ENCODE measurements at places on chromosomes 7 and 10.

- no peak for DNase-seq
Observed at GRCh38 chr7:50359258-50359994, 54.9 kb downstream of the IKZF1 start.

GRCh38 chr10:14592026-14592425 lies 182.7 kb downstream of the FAM107B start:
- no peak for DNase-seq

DNA sequence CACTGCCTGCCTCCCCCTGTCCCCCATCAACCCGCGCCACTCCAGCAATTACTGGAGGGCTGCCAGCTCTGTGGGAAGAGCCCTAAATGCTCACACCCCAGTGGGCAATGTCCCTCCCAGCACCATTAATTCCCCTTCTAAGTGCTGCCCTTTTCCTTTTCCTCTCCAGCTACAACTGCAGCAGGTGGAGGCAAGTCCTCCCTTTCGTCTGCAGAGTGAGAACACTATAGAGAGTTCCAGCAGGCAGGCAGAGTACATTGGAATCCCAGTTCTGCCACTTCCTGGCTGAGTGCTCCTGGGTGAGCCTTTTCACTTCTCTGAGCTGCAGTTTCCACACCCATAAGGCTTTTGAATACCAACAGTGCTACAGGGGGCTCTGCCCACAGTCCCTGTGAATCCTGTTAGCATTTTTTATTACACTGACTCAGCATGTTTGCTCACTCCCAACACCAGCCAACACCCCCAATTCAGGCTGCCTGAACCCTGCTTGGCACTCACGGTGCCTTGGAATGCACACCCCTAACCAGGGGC lies 447.0 kb downstream of the GRID1 start:
- DNase-seq = peak; percentile 18

GRCh38 chr7:124246262-124246863 lies 213.5 kb upstream of the TMEM229A start:
- no peak for DNase-seq

- DNase-seq = peak; percentile 55
Observed at GRCh38 chr7:19107356-19108146, 9.9 kb downstream of the TWIST1 start.

DNA sequence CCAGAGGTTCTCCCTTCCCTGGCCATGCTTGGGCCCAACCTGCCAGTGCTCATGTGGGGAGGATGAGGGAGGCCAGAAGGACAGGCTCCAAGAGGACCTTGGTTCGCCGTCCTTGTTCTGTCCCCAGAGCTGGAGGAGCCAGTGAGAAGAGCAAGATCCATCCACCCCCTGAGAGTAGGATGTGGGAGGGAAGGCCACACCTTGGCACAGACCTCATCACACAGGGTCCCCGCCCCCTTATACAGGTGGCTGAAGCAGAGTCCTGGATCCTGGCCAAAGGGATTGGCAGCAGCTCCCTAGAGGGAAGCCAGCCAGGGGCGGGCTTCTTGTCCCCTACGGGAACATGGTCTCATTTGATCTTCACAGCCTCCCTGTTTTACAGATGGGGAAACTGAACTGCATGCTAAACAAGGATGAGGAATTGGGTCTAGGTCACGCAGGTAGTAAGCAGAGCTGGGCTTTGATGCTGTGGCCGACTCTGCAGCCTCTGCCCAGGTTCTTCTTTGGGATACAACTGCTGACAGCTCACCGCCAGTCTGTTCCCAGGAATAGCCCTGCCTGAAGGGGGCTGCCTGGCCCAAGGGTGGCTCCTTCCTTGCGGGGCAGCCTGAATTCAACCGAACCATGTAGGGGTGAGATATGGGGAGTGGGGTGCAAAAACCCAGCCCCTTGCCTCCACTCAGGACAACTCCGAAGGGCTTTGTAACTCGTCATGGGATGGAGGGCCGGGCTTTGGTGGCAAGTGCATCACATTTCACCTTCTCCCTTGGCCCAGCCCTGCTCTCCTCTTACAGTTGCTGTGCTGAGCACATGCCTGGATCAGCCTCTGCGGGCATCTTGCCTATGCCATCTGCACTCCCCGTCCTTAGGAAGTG lies 62.2 kb upstream of the KDM7A start:
- peak; percentile 87 for DNase-seq

- DNase-seq = no peak
Observed at GRCh38 chr7:39259391-39260003, 281.8 kb downstream of the POU6F2 start.

DNA sequence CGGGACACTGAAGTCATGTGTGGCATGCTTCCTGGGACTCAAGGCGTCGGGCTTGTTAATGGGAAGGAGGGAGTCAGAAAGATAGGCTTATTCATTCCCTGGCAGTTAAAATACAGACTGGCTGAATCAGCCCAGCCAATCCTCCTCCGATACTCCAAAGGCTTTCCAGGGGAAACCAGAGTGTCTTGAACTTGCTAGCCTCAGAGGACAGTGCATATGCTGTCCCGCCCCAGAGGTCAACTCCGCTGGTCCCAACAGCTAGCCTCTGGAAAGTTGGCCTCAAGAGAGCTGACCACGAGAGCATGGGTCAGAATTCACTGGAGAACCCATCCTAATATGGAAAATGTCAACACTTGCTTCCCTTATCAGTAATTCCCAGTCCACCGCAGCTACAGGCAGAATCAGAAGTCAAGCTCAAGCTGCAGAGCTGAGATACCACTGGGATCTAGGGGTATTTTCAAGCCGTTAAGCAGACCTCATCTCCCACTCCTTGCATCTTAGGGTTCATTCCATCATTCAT lies 43.0 kb downstream of the ELMO1 start:
- no peak for DNase-seq

GRCh38 chr10:114766470-114766869 lies 55.1 kb upstream of the FHIP2A start:
- no peak for DNase-seq

DNA sequence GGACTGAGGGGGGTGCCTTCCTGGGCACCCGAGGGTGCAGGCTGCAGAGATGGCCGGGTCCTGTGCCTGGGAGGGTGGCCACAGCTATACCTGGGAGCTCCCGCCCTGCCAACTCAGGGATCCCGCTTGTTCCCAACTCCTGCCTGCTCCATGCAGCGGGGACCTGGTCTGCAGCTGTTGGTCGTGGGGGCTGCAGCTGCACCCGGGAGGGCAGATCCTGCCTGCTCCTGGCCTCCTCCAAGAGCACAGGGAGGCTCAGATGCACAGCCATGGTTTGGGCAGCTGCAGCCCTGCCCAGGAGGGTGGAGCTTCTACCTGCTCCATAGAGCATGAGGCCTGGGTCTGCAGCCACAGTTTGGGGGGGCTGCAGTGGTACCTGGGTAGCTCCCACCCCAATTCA lies 13.3 kb upstream of the TCTN3 start:
- DNase-seq = no peak

GRCh38 chr10:1809139-1809741 lies 71.9 kb upstream of the ADARB2 start:
- DNase-seq = no peak

DNA sequence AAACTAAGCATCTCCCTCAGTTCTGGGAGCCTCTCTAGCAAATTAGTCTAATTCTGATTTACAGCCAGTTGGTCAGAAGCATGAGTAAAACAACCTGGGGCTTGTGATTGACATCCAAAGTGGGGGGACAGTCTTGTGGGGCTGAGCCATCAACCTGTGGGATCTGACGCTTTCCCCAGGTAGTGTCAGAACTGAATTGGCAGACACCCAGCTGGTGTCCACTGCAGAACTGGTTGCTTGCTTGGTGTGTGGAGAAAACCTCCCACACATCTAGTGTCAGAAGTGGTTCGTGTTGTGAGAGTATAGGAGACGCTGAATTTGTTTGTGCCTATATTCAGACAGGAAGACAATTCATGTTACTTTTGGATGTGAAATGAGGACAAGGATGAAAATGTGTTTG lies 92.2 kb upstream of the PDCD4 start:
- no peak for DNase-seq

DNA sequence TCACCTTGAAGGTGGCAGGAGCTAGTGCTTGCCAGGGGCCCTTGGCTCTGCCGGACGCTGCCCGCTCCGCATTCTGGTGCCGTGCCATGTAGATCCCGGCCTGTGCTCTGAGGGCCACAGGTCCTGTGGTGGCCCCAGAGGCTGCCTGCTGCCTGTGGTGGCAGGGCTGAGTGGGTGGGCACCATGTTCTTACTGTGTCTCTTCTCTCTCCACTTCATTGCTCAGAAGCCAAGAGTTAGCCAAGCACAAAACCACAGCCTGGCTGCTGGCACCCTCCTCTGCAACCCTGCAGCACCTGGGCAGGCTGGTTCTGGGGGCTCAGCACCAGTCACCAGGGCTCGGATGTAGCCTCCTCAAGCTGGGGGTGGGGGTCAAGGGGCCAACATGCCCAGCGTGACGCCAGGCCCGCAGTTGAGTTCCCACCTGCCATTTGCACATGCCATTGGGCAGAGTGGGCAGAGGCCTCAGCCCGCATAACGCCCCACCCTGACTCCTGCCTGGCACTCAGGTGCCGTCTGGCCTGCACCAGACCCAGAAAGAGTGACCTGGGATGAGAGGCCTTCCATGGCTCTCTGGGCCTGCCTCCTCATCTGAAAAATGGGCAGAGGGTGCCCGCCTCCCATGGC lies 16.3 kb downstream of the ZMIZ1 start:
- no peak for DNase-seq

- no peak for DNase-seq
Observed at GRCh38 chr10:72049969-72050781, 38.2 kb downstream of the SPOCK2 start.

DNA sequence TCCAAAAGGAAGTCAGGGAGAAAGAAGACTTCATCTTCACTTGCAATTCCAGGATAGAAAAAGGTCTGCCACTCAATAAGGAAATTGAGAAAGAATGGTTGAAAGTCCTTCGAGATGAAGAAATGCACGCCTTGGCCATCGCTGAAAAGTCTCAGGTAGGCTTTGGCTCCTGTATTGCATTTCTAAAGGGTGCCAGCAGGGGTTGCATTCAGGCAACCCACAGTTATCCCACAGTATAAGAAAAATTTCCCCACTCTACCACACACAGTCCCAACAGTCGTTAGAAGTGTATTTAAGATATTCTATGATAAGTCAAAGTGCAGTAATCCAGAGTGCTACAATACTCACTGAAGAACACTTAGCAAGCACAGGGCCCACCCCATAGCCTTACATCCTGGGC lies 93.4 kb upstream of the FGL2 start:
- no peak for DNase-seq

DNA sequence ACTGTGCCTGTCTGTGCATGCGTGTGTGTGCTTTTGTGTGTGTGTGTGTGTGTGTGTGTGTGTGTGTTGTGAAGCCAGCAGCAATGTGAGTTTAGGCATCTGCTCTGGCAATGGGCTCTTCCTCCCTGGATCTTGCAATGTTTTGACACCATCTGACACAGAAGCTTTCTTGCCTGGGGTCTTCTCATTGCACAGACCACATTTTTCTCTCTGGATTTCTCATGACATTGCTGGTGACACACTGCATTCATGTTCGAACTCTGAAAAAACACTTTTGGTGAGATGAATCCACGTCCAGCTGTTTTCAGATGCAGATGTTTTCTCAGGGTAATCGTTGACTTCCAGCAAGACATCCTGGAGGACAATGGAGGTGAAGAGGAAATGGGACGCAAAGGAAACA lies 63.0 kb upstream of the FZD8 start:
- DNase-seq = no peak

- DNase-seq = no peak
Observed at GRCh38 chr7:32579776-32580175, 84.5 kb downstream of the AVL9 start.

- peak; percentile 94 for DNase-seq
Observed at GRCh38 chr7:141072548-141073172, 1.2 kb upstream of the TMEM178B start.

GRCh38 chr7:47375121-47375938 lies 206.6 kb downstream of the TNS3 start:
- DNase-seq = no peak

DNA sequence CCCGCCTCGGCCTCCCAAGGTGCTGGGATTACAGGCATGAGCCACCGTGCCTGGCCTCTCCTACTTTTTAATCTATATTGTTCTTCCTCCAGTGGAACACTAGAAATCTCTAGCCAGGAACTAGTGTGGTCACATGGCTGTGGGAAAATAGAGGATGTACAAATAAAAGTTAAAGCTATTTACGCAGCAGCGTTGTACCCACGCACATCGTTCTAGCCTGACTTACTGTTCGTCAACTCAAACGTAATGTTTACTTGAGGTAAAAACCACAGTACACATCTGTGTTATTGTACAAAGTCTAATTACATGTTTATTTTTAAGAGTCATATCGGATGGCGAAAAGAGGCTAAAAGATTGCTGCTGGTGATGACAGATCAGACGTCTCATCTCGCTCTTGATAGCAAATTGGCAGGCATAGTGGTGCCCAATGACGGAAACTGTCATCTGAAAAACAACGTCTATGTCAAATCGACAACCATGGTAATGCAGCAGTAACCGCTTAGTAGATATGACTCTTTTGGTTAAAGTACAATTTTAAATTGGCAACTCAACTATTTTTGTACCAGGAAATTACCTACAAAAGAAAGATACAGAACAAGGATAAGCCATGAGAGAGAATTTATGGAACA lies 50.8 kb downstream of the ITGB8 start:
- DNase-seq = no peak

- no peak for DNase-seq
Observed at GRCh38 chr7:157751951-157752673, 415.3 kb downstream of the DNAJB6 start.

DNA sequence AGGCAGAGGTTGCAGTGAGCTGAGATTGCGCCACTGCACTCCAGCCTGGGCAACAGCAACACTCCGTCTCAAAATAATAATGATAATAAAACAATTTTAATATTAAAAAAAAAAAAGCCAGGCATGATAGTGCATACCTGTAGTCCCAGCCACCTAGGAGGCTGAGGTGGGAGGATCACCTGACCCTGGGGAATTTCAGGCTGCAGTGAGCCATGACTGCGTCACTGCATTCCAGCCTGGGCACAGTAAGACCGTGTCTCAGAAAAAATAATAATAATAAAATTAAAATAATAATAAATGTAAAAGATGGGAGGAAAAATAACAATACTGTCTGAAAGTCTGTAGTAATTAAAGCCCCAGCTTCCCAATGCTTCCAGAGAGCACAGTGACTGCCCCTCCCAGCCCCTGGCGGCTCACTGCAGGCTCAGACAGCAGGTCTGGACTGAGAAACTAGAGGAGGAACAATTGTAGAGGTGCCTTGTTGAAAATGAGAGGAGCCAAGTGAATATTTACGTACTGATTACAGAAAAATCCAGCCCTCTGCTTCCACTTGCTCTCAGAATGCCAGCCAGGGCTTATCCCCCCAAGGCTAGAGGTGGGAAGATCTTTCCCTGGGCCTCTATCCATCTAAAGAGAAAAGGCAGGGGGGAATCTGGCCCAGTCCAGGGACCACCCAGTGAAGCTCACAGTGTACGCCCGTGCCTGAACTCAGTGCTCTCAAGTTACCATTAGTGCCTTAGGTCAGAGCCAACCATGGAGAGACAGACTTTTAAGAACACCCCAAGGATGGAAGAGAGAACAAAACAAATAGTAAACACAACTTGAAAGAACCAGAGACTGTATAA lies 112.8 kb downstream of the PARD3 start:
- DNase-seq = no peak

All from NCI-H1092 treated with DMSO at 0.1 percent for 48 hours (cell line).